ENCODE measurements at places on chromosomes 16 and 17.

DNA sequence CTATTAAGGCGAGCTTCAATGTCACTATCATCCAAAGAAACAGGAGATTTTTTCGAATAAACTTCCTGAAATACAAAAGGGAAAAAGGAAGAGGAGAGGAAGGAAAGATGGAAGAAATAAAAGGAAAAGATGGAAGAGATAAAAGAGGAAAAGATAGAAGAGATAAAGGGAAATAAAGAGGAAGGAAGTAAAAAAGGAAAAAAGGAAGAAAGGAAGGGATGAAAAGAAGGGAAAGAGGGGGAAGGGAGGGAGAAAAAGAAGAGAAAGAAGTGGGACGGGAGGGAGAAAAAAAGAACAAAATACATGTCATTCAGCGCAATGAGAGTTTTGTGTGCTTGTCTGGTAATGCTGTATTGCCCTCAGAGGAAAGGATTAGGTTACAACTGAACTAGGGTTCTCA is 62.2 kb downstream of the CEP112 start:
- DNase-seq: no peak

DNA sequence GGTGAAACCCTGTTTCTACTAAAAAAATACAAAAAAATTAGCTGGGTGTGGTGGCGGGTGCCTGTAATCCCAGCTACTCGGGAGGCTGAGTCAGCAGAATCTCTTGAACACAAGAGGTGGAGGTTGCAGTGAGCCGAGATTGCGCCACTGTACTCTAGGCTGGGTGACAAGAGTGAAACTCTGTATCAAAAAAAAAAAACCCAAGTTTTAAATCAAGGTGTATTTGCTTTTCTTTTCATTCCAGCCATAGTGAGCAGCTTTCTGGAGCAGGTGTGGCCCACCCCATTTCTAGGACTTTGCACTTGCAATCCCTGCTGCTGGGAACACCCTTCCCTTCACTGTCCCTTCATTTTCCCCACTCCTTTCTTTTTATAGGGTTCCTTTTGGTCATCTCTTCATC is 28.8 kb downstream of the TMEM238L start:
- no peak for DNase-seq

- no peak for DNase-seq
Measured at GRCh38 chr17:79028496-79029326, 4.7 kb downstream of the C1QTNF1 start.

GRCh38 chr16:354291-354881 is 1.9 kb upstream of the AXIN1 start:
- DNase-seq: no peak

DNA sequence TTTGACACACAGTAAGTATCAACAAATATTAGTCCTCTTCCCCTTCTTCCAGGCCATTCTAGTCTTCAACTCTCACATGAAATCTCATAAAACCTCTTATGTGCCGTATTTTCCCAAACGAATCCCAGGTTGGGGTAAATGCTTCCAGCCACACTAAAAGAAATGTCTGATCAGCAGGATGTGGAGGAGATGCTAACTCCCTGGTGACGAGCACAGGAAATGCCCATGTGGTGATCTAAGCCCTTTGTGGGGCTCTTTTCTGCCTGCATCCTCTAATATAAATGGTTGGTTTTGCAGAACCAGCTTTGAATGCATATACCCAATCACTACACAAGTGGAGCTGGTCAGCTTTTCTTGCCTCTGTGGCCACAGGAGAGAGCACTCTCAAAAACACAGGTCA is 498.2 kb upstream of the ERCC4 start:
- no peak for DNase-seq

- DNase-seq: no peak
Measured at GRCh38 chr17:40596261-40596919, 31.1 kb upstream of the CCR7 start.

DNA sequence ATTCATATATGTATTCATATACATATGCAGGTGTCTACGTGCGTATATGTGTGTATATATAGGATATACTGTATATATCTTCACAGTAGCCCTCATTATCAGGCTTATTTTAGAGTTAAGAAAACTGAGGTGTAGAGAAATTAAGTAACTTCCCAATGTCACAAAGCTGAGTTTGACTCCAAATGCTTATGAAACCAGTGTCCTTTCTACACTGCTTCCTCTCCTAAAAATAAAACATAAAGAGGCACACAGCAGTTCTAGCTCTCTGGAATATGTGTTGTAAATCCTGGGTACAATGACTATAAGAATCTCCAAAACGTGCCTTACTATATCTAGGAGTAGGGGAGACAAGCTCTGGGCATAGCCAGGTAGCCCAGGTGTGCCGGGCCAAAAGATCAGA is 40.0 kb upstream of the CCL1 start:
- no peak for DNase-seq

GRCh38 chr16:84660973-84661372 is 12.7 kb downstream of the KLHL36 start:
- no peak for DNase-seq

DNA sequence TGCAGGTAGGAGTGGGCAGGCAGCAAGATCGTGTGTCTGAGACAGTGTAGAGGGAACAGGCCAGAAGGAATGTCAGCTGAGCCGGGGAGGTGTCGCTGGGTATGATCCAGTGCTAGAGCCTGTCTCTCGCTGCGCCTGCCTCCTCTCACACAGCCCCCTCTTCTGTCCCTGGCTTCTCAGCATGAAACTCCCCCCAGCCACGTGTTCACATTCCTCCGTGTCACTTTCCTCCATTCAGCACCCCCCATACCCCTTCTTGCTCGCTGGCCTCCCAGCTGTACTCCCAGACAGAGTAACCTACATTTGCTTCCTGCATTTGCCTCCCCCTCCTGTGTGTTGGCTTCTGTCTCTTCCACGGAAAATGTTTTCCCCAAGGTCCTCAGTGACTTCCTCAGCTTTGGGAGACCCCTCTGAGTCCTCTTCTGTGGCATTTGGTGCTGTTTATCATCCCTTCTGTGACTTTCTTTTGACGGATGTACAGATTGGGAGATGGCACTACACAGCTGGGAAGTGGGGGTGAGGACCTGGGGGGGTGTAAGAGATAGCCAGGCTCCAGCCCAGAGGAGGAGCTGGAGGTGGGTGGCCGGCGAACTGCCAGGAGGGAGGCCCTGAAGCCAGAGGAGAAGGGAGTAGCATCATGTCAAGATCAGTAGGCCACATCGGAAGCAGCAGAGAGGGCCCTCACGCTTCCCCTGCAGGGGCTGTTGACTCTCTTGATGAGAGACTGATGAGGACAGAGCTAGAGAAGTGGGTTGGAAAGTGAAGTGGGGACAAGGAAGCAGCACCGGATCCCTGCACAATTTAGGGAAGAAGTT is 19.2 kb downstream of the SGF29 start:
- no peak for DNase-seq

DNA sequence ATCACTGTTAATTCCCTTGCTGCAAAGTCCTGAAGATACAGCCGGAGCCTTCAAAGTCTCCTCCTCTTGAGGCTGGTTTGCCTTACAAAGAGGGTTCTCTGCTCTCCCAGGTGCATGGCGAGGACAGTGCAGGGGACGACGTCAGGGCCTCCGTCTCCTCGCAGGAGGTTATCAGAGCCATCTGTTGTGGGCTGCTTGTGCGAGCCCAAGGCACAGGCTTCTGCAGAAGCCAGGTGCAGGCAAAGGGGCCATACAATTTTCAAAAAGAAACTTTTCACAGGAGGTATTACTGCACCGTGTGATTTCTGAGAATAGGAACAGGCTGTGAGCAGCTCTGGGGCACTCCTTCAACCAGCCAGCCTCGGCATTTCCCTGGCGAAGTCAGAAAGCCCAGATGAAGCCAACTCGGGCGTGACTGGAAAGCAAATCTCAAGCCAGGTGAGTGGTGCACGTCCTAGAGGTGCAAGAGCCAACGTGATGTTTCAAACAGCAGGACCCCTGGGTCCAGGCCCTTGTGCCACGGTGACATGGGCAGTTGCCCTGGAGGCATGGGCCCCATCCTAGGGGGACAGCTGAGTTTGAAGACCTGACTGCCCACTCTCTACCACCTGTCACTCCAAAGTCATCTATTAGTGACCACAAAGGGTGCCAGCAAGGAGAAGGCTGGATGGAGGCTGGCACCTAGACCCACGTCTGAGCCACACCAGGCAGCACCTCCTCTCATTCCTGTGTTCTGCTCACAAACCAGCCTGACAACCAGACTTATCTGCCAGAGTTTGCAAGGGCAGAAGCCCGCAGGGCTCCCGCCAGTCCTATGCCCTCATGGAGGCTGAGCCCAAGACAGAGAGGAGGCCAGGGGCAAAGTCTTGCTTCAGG is 68.6 kb downstream of the SMPD3 start:
- DNase-seq: no peak

Measured in HTR-8/SVneo (cell line).